ENCODE measurements at places on chromosomes 7 and 10.

DNA sequence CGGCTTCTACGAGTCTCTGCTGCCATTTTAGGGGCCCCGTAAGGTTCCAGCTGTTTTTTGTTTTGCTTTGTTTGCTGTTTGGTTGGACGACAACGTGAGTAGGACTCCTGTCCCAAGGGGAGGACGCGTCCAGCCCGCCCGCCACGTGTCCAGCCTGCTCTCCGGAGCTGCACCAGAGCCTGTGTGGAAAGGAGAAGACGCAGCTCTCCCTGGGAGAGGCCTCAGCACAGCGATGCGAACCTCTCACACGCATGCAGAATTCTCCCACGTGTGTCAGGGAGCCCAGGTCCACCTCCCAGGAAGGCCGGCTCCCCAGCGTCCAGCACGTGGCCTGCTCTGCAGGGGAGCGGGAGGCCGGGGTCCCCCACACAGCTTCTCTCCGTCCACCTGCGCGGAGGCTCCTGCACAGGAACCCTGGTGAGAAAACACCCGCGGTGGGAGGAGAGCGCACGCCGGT lies 36.4 kb upstream of the DNAJB6 start:
- DNase-seq, result no peak

DNA sequence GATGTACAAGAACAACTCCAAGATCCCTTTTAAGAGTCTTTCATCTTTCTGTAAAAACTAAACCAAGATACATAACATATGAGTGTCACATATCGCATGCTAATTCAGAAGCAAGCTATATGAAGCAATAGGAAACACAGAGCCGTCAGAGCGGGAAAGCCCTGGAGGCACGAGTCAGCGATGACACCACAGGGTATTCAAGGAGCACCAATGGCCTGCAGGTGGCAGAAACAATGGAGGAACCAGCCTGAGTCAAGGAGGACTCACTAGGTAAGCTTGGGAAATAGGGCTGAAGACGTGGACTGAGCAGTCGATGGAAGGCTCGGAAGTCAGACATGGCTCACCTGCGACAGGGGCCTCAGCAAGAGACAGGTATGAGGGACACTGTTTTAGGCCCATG lies 214.4 kb downstream of the FAM107B start:
- DNase-seq, result no peak

GRCh38 chr10:125634606-125635005 lies 48.4 kb downstream of the TEX36 start:
- DNase-seq, result no peak

GRCh38 chr10:124878457-124878739 lies 63.5 kb upstream of the ZRANB1 start:
- DNase-seq, result no peak

- no peak for DNase-seq
Observed at GRCh38 chr10:87092376-87092860, 2.2 kb downstream of the GLUD1 start.

DNA sequence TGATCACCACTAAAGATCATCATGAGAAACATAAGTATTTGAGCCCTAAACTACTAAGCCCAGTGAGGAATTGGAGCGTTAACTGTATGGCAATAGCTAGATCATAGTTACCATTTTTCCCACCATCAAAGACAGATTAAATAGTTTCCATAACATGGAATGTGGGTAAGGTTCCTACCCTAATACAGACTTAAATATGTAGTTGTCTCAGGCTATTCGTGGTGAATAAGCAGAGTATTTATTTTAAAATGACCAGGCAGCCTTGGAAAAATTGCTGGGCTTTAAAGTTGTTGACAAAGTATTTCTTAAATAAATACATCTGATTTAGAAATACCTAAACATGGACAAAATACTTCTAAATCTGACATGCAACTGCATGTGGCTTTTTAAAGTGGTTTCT lies 106.8 kb downstream of the NT5C2 start:
- no peak for DNase-seq

DNA sequence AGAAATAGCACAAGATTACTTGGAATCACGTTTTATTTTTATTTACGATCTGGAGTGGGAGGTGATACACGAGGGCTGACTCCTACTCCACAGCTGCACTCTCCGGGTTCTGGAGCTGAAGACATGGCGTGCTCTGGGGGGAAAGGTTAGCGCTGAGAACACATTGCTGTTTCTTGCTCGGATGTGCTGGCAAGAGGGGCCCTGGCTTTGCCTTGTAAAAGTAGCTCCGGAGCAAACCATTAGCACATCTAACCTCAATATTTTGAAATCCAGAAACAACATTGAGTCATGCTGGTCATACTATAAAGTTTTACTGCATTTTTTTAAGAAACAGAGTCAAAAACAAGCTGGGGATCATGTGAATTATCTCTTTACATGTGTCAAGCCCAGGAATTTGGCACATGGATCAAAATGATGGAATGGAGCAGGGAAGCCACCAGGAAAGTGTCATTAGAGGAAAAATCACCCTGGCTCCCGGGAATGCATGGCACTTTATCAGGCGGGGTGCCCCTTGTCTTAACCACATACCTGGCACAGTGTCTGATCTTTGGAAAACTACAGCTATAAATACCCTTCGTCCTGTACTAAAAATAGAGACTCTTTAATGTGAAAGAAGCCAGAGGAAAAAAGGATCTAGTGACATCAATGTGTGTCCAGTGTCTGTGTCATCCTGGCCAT lies 31.6 kb upstream of the LYZL1 start:
- DNase-seq, result peak; percentile 63

GRCh38 chr7:30584965-30585364 lies 9.7 kb upstream of the GARS1 start:
- DNase-seq, result no peak

- no peak for DNase-seq
Observed at GRCh38 chr7:20267482-20267881, 50.3 kb upstream of the MACC1 start.

DNA sequence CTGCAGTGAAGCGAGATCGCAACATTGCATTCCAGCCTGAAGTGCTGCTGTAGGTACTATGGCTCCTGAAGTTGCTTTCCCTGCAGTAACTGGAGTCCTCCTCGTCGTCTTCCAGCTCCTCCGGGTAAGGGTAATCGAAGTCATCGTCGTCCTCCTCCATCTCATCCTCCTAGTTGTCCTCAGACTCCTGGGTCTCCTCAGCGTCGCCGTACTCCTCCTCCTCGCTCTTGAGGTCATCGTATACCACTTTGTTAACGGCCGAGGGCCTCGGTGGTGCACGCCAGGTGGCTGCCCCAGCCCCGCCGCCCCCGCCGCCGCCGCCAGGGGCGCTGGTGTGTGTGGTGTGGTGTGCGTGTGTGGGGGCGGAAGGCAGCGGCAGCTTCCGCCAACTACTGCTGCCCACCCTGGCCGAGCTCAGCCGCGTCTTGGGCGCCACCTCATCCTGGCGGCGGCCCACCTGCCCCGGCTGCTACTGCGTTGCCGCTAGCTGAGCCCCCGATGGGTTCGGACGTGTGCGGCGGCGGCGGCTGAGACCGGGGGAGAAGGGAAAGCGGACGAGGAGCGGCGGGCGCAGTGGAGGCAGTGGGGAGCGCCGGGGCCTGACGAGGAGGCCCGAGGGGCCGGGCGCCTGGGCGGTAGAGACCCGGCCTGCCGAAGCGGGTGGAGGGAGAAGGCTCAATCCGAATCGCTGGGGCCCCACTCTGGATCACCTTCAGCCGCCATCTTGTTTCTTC lies 11.8 kb upstream of the ACBD5 start:
- peak; percentile 58 for DNase-seq

DNA sequence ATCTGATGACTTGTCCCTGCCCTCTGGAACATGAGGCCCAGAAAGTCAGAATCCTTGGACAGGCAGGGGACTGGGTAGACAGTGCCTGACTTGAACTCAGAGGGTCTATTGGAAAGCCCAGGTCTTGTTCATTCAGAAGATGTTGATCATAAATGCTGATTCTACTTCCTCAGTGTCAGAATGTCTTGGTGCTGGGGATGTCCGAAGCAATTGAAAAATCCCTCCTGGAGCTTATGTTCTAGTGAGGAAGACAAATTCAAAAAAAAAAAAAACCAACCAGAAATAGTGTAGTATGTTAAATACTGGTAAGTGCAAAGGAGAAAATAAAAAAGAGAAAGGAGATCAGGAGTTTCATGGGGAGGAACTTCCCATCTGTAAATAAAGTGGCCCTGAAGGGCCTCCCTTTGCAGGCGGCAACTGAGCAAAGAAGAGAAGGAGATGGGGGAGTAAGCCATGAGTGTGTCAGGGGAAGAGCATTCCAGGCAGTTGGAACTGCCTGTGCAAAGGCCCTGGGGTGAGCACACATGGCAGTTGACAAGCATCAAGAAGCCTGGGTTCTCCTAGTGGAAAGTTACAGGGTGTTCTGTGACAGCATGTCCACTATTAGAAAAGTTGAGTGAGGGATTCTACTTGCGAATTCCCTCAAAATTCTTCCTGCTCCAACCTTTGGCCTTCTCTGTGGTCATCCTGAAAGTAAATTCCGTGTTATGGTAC lies 30.7 kb downstream of the TSPAN15 start:
- DNase-seq, result no peak

All from renal cortex interstitium (tissue), 15 donors.